Amniotic stem cell (primary cell): ENCODE measurements at places on chromosomes 6 and 20.
A peak's percentile ranks its signal among the peaks of the same experiment; 100 is the strongest.

DNA sequence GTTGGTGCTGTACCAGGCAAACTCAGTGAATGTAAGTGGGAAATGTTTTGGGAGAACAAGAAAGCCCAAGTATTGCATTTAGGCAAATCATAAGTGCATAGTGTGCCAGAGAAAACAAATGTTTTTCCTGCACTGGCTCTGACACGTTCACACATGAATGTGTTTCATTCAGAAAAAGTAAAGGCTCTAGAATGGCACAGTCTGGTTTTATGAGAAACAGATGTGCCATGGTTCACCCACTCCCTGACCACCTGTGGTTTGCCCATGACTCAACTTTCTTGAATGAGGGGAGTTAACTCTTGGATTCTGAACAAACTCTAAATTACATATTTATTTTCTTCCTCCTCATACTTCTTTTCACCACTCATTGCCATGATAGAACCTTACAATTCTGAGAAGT is 126.9 kb downstream of the KCNQ5 start:
- peak; percentile 77 for DNase-seq

- DNase-seq, result no peak
These were observed 2.7 kb upstream of the TUBB2A start for GRCh38 chr6:3159805-3160781.

- DNase-seq, result no peak
These were observed 59.6 kb downstream of the OLIG3 start for GRCh38 chr6:137434640-137435039.

- no peak for DNase-seq
These were observed 253.7 kb downstream of the MAFB start for GRCh38 chr20:40435146-40435895.

DNA sequence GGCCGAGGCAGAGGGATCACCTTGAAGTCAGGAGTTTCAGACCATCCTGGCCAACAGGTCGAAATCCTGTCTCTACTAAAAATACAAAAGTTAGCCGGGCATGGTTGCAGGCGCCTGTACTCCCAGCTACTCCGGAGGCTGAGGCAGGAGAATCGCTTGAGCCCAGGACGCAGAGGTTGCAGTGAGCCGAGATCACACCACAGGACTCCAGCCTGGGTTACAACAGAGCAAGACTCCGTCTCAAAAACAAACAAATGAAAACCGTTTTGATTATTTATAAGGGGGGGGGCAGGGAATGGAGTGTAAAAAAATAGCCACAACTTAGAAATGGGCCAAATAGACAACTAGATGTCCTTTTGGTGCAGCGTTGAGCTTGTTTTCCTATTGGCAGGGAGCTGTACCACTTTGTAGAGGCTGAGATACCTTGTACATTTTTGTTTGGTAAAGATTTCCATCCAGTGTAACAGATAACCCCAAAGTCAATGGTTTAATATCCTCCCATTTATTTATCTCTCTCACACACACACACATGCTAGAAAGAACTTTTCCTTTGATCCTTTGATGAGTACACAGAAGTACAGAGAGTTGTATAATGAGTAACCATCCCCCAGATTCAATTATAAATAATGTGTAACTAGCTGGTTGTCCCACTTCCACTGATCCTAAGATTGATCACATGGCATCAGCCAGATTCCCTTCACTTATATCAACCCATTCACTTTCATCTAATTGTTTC is 477.5 kb downstream of the PRKN start:
- DNase-seq, result no peak

DNA sequence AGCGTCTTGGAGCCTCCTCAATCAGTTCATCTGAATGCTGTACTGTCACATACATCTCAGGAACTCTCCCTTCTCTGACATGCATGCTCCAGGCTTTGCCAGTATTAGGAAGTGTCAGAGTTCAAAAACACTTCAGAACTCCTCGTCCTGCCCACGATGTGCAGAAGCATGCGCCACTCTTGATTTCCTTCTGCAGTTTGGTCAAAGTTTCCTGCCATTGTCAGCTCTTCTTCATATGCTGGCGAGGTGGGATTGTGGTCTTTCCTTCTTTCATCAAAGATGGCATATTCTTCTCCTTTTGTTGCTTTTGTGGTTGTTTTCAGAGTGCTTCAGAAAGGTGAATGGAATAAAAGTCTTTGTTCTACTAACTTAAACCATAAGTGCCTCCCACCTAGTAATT is 21.0 kb downstream of the SLC13A3 start:
- no peak for DNase-seq
